ENCODE measurements at places on chromosomes 6 and 20.

- DNase-seq = no peak
These were observed 57.5 kb upstream of the FUCA2 start for GRCh38 chr6:143569040-143569439.

DNA sequence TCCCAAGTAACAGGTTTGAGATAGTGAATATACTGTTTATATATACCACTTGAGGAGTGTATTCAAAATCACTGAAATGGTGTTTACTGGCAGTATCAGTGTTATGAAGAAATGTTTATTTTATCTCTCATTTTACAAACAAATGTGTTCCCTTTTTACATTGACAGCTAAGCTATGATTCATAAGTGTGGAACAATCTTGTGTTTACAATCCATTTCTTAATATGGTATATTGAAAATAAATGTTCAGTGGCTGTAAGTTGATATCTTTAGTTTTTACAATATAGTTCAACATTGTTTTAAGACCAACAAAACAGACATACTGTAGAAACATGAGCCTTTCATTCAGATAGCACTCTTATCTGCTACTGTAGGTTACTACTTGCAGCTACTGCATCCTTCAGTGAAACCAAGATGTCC, 14.3 kb downstream of the PHF3 start:
- no peak for DNase-seq

DNA sequence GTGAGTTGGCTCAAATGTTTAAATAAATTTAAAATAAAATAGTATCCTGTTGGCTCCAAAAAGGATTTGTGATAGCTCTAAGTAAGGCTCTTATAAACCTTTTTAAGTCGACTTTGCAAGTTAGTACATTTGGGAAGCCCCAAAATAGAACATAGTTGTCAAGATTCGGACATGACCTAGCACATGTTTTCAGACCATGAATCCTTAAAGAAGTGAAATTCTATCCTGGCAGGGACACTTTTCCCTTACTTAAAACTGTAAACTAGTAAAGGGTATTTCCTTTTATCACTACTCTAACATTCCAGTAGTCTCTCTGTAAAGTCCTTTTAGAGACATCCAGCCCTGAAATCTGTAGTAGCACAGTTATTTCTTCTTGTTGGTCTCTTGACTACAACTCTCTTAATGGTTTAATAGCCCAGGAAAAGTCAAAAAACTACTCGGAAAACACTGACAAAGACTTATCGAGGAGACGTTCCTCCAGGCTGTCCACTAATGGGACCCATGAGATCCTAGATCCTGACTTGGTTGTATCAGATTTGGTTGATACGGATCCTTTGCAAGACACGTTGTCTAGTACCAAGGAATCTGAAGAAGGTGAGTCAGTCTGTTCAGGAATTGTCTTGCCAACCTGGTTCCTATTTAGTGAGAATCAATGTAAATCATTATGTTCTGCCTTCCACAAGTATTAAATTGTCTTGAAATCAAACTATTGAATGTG, 83.6 kb downstream of the SCAND1 start:
- DNase-seq = no peak

- peak; percentile 9 for DNase-seq
These were observed 56.6 kb downstream of the SNX14 start for GRCh38 chr6:85537055-85537494.

DNA sequence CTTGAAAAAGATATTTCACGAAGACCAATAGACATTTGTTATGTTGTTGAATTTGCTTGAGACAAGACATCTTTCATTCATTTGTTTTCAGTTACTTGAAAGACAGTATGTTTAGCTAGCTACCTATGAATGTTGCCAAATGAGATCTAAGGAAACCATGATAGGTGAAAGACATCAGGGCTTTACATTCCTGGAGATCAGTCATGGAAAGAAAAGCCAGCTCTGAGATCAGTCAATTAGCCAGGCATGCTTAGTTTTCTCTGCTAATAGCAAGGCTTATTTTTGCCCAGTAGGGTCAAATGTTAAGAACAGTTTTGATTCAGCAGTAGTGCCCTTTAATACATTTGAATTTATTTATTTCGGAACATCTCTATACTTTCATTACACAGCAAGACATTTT, 116.5 kb upstream of the EDN1 start:
- DNase-seq = no peak

All from common myeloid progenitor, CD34-positive (primary cell).